ENCODE measurements at places on chromosomes 6 and 20.

- DNase-seq: no peak
Observed at GRCh38 chr6:75694406-75694805, 54.6 kb upstream of the MYO6 start.

DNA sequence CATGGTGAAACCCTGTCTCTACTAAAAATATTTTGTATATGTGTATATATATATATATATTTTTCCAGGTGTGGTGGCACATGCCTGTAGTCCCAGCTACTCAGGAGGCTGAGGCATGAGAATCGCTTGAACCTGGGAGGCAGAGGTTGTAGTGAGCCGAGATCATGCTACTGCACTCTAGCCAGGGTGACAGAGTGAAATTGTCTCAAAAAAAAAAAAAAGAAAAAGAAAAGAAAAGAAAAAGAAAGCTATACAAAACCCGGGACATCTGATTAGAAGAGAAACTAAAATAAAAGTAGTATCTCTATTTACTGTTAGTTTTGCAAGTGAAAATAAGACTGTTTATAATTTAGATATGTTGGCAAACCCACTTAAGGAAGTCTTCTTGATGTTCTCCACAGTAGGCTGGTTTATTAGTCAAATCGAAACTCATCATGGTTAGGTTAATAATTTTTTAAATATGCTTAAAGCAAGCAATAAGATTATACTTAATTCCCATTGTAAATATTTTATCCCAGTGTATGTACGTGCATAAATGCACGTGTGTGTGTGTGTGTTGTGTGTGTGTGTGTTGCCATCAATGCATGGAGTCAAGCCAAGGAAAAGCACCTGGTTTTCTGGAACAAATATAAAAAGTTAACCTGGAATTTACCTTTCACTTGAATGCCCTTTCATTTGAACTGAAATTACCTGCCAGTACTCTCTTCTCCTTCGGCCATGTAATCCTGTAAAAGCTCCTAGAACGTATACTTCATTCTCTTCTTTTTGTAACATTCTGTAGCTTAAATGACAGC is 7.1 kb downstream of the VNN2 start:
- DNase-seq: no peak

DNA sequence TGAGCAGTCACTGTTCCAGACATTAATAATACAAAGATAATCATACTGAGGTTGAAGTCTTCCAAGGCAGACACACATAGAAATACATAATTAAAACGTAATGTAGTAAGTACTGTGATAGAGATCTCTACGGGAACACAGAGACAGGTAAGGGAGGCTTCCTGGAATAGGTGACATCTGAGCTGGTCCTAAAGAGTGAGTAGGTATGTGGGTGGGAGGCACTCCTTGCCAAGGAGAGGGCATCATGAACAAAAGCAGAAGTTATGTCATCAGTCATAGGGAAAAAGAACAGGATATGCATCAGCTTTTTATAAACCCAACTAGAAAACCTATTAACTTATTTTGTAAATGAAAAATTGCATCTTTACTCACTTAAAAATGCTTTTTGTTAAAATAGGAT is 110.0 kb downstream of the MAP7 start:
- DNase-seq: no peak

DNA sequence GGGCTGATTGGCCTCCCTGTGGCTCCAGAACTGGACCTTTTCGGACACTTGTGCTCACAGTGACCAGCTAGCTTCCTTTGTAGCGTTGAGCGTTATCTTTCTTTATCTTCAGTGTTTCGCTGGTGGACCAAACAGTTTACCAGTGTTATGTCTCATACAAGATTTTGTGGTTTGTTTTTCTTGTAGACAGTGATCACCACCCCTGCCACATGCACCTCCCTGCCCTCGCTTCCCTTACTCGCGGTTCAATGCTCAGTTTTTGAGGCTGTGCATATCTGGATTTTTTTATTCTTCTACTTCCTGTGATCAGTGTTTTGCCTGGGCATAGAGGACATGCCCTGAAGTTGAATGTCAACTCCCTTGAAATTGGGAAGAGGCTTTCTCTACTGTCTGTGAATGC is 16.4 kb downstream of the MYT1 start:
- DNase-seq: no peak

GRCh38 chr20:3723284-3723683 is 9.2 kb upstream of the HSPA12B start:
- DNase-seq: no peak

DNA sequence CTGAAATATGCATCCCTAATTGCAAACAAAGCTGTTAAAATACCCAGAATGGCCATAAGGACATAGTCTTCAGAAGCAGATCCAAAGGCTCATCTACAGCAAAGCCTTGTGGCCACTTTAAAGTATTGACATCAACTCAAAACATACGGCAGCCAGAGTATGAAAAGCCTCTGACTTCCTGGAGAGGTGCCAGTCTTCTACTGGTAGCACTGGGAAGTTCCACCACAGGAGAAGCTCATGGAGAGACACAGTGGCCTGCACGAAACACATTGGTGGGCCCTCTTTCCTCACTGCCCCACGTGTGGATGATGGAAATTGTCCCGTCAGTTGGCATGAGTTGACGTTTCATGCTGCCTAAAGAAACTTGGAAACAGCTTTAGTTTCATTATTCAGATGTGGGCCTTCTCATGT is 202.6 kb upstream of the HEY2 start:
- DNase-seq: no peak

- DNase-seq: no peak
Observed at GRCh38 chr6:79842376-79843040, 104.8 kb downstream of the ELOVL4 start.

DNA sequence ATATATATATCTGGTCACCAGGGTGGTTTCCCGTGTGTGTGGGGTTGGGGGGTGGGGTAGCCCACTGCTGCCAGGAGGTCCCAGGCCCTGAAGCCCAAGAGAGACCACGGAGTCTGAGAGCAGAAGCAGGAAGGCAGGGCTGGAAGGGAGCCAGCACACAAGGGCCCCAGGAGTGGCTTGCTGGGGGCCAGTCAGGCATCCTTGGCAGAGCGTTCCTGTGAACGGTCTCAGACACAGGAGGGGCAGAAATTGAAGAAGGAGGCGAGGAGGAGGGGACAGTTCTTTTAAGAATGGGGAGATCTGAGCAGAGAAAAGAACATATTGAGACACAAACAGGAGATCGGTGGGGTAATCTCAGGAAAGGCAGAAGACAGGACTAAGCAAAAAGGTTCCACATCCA is 1.9 kb upstream of the EBF4 start:
- no peak for DNase-seq

- DNase-seq: no peak
Observed at GRCh38 chr6:86016077-86016476, 373.4 kb upstream of the SYNCRIP start.

GRCh38 chr6:25757936-25758642 is 3.5 kb downstream of the SLC17A4 start:
- no peak for DNase-seq

DNA sequence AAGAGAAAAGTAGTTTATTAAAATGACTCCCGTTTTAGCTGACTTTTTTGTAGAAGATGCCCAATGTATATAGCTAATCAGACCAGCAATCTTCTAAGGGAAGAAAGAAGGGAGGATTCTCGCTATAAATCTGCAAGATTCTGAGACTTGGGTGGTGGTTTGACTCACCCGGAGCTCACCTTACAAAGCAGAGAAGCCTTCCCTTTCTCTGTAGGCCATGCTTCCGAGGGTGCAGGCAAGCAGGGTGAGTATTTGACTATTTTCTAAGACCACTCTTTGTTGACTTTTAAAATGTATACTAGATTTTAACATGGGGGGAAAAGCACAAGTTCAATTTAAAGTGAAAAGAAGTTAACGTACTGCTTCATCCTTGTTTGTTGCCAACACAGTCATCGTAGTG is 2.7 kb downstream of the OLIG3 start:
- no peak for DNase-seq

GRCh38 chr20:2545594-2545993 is 9.2 kb downstream of the TMC2 start:
- DNase-seq: no peak

- no peak for DNase-seq
Observed at GRCh38 chr6:163355426-163355991, 59.0 kb upstream of the QKI start.

DNA sequence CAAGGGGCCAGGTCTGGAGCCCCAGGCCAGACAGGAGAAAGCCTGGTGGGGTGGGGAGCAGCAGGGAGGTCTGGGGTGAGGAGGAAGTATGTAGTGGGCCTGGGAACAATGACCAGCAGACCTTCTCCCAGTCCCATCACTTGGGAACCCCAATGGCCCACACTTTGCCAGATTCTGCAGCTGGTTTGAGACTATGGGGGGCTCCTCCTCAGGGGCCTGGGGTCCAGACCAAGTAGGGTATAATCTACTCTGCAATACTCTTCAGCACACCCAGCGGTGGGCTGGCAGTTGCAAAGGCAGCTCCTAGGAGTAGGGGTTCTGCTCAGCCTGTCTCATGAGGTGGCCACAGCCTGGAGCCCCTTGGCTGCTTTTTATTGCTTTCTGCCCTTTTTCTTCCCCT is 52.8 kb downstream of the NPEPL1 start:
- no peak for DNase-seq
